Naive thymus-derived CD8-positive, alpha-beta T cell (primary cell): ENCODE measurements at places on chromosomes 5 and 9. TPM values are rescaled to one million over a fixed set of nuclear protein-coding genes. Genes with fewer than 3 reads are reported as not detected.

DNA sequence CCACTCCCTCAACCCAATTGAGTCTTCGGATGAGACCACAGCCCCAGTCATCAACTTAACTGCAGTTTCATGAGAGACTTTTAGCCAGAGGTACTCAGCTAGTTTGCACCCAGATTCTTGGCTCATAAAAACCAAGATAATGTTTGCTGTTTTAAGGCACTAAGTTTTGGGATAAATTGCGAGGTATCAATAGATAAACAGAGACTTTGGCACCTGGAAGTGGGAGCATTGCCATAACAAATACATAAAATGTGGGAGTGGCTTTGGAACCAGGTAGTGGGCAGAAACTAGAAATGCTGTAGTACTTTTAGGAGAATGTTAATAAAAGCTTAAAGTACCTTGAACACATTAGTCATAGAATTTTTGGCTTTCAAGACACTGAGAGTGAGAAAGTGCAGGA is 439.8 kb downstream of the SH3GL2 start:
- H3K36me3 ChIP-seq = no peaks in the 10 kb centered on the region
- H3K4me3 ChIP-seq = no peak overlapping the region
- H3K27ac ChIP-seq = no peak overlapping the region

DNA sequence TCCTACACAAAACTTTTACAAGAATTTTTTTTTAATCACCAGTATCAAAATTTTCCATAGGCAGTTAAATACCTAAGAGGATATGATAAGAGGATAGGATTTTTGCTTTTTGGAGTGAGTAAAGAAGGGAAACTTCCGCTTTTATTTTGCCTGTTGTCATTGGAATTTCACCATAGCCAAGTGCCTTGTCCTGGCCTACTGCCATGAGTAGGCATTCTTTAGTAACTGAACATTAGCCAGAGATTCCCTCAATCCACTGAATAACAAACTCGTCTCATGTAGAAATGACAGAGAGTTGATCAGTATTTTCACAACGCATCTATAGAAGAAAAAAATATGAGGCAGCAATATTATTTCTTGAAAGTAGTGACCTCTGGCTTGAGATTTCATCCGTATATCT is 289.6 kb upstream of the ADAMTSL1 start:
- no peak overlapping the region for H3K4me3 ChIP-seq
- peaks cover 11% of the 10 kb centered on the region for H3K27me3 ChIP-seq
- DNase-seq = no peak
- no peaks in the 10 kb centered on the region for H3K36me3 ChIP-seq
- no peaks in the 10 kb centered on the region for H3K4me1 ChIP-seq

GRCh38 chr5:177195307-177195952 is 61.9 kb downstream of the NSD1 start:
- H3K27ac ChIP-seq = peak overlapping the region; percentile 63
- peaks cover 3% of the 10 kb centered on the region for H3K36me3 ChIP-seq
- DNase-seq = no peak
- H3K4me1 ChIP-seq = peaks cover 13% of the 10 kb centered on the region

DNA sequence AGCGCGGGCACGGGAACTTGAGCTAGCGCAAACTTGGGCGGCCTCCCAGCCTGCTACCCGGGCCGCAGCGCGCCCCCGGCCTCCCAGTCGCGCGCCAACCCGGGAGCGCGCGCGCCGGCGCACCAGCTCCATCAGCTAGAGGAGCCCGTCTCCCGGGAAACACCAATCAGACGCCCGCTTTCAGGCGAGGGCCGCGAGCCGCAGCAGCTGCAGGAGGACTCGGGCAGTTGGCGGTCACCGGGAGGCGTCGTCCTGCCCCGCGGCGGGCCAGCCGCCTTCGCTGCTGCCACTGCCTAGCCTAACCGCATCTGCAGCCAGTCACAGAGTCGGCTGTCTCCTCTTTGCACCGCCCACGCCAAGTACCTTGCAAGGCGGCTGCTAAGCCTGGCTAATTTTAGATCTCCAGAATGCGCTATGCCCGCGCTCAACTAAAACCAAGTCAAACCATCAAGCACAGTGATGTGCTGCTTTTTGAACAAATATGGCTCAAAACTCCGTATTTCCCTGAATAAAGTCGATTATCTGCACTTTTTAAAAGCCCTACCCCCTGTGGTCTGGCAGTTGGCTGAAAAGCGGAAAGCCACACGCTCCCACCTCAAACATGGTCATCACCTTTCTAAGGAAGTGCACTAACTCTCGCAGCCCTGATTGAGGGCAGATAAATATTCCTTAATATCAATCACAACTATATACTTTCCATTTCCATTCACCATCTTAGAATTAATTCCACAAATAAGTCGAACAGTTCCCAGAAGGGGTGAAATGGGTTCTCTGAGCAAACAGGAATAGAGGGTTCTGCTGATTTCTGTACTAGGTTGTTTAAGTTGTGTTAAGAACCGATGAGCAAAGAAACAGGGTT is 221.8 kb downstream of the MEF2C start:
- H3K27ac ChIP-seq = no peak overlapping the region
- peak overlapping the region; percentile 82 for H3K4me3 ChIP-seq
- no peak for DNase-seq
- peaks cover 16% of the 10 kb centered on the region for H3K4me1 ChIP-seq
- H3K27me3 ChIP-seq = peaks cover 56% of the 10 kb centered on the region

- no peak for DNase-seq
- H3K27ac ChIP-seq = no peak overlapping the region
- H3K4me1 ChIP-seq = no peaks in the 10 kb centered on the region
Observed at GRCh38 chr5:124980163-124980941, 233.9 kb upstream of the ZNF608 start.

- H3K36me3 ChIP-seq = no peaks in the 10 kb centered on the region
- no peaks in the 10 kb centered on the region for H3K4me1 ChIP-seq
Observed at GRCh38 chr5:111781200-111781599, 24.2 kb upstream of the NREP start.

DNA sequence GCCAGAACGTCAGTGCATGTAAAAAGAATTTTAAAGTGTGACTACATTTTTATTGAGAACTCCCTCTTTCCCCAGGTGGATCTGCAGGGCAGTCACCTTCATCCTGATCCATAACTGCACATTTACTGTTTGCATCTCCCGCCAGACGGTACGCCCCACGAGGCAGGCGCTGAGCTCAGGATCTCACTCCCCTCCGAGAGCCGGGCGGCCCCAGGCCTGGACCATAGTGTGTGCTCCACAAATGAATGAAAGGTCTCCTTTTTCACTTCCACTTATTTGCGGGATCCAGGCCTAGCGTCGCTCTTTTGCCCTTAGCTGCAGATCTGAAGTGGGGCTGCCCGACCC is 378 bp downstream of the DROSHA start:
- H3K27me3 ChIP-seq = no peaks in the 10 kb centered on the region
- peak; percentile 7 for DNase-seq
- peak overlapping the region; percentile 100 for H3K4me3 ChIP-seq
- H3K36me3 ChIP-seq = peaks cover 20% of the 10 kb centered on the region
- peak overlapping the region; percentile 93 for H3K27ac ChIP-seq

GRCh38 chr5:180212363-180213255 is 3.6 kb upstream of the RASGEF1C start:
- H3K27me3 ChIP-seq = peaks cover 50% of the 10 kb centered on the region
- no peaks in the 10 kb centered on the region for H3K36me3 ChIP-seq
- peak overlapping the region; percentile 4 for H3K27ac ChIP-seq
- no peak for DNase-seq
- H3K4me3 ChIP-seq = no peak overlapping the region

DNA sequence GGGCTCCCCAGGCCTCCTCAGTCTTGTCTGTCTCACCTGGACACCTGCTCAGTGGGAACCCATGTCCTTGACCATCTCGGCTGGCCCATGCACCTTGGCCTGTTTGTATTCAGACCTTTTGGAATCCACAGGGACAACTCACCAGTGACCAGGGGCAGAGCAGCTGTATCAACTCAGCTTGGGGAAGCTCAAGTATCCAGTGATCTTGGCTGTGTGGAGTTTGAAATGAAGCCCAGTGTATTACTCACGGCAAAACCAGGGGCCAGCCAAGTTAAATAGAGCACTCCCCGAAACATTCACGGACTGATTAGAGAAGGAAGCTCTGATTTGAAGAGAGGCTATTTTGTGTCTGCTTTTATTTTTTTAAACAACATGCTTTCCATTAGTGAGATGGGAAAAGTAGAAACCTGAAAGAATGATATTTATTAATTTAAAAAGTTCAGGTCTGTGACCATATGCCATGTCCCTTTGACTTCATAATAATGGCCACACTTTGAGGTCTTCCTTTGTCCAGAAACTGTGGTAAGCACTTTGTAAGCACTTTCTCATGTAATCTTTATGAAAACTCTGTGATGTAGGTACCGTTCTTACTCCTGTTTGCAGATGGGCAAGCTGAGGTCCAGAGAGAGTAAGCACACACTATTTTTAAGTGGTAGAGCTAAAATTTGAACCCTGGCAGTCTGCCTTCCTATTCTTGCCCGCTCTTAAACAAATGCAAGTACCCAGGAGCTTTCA is 656.5 kb downstream of the BNC2 start:
- H3K4me3 ChIP-seq = no peak overlapping the region
- H3K36me3 ChIP-seq = no peaks in the 10 kb centered on the region
- peaks cover 5% of the 10 kb centered on the region for H3K27me3 ChIP-seq
- no peak overlapping the region for H3K27ac ChIP-seq

- peak overlapping the region; percentile 70 for H3K27ac ChIP-seq
- H3K36me3 ChIP-seq = peaks cover 11% of the 10 kb centered on the region
- no peaks in the 10 kb centered on the region for H3K27me3 ChIP-seq
Observed at GRCh38 chr9:36164989-36165388, 4.2 kb upstream of the CCIN start.

GRCh38 chr5:160375166-160375565 is 4.7 kb upstream of the C1QTNF2 start:
- H3K4me3 ChIP-seq = no peak overlapping the region
- peaks cover 10% of the 10 kb centered on the region for H3K4me1 ChIP-seq
- H3K27ac ChIP-seq = no peak overlapping the region

GRCh38 chr5:162573758-162574157 is 506.2 kb downstream of the GABRG2 start:
- no peaks in the 10 kb centered on the region for H3K36me3 ChIP-seq
- no peaks in the 10 kb centered on the region for H3K4me1 ChIP-seq
- DNase-seq = no peak
- H3K27ac ChIP-seq = no peak overlapping the region
- H3K27me3 ChIP-seq = no peaks in the 10 kb centered on the region
- no peak overlapping the region for H3K4me3 ChIP-seq

DNA sequence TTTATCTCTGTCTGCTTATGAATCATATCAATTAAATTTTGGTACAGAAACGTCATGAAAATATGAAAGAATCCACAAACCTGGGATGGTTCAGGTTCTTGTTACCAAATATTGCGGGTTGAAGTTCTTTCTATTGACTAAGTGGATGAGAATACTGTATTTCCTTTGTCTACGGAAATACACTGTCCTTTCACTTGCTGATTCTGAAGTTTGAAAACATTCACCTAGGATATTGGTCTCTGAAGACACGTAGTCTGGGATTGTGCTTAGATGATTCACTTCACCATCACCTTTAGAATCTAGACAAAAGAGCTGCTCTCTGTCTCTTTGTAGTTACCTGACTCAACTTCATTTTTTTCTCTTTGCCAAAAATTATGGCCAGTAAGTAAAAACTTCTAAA is 222.4 kb downstream of the FBN2 start:
- DNase-seq = no peak
- no peaks in the 10 kb centered on the region for H3K4me1 ChIP-seq
- no peak overlapping the region for H3K4me3 ChIP-seq

DNA sequence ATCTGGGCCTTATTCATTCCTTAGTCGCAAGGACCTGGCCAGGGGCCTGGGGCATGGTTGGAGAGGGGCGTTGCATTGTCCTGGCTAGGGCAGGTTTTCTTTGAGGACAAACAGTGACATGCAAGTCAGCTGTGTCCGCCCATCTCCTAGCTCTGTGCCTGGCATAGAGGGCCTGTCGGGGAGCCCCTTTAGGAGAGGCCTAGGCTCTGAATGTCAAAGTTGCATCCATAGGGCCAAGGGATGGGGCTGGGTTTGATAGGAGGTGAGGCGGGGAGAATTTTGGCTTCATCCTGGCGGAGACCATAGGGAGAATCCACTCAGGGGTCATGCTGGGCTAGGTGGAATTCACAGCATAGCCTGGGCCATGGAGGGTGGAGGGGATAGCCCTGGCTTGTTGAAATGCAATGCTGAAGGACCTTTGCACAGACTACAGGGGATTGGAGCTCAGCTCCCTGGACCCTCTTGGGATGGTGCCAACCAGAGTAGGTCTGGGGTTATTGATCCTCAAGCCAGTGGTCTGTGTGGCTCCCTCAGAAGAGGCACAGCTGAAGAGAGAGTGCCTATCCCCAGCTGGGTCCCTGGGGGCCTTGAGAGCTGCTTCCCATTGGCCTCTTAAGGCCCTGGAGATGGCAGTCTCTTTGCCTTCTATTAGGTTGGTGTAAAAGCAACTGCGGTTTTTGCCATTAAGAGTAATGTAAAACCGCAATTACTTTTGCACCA is 104.0 kb downstream of the RGS3 start:
- no peaks in the 10 kb centered on the region for H3K27me3 ChIP-seq
- no peaks in the 10 kb centered on the region for H3K36me3 ChIP-seq
- DNase-seq = no peak

DNA sequence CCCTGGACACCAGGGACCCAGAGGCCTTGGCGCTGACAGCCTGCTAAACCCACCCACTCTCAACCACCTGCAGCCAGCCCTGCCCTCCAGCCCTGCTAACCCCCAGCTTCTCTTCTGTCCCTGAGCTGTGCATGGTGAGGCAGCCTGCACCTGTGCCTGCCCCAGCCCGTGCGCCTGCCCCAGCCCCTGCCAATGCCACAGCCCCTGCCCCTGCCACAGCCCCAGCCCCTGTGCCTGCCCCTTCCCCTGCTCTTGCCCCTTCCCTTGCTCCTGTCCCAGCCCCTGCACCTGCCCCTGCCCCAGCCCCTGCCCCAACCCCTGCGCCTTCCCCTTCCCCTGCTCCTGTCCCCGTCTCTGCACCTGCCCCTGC is 43.3 kb upstream of the IRX4 start:
- H3K4me3 ChIP-seq = no peak overlapping the region
- no peak overlapping the region for H3K27ac ChIP-seq
- H3K4me1 ChIP-seq = no peaks in the 10 kb centered on the region

- peaks cover 14% of the 10 kb centered on the region for H3K36me3 ChIP-seq
- DNase-seq = no peak
- H3K27me3 ChIP-seq = no peaks in the 10 kb centered on the region
- peaks cover 8% of the 10 kb centered on the region for H3K4me1 ChIP-seq
- H3K4me3 ChIP-seq = no peak overlapping the region
- no peak overlapping the region for H3K27ac ChIP-seq
Observed at GRCh38 chr9:33304362-33304761, 14.0 kb downstream of the NFX1 start.

GRCh38 chr5:65086234-65086890 is 317.6 kb downstream of the CWC27 start:
- no peaks in the 10 kb centered on the region for H3K36me3 ChIP-seq
- H3K27ac ChIP-seq = no peak overlapping the region
- no peak for DNase-seq
- no peak overlapping the region for H3K4me3 ChIP-seq
- H3K4me1 ChIP-seq = peaks cover 2% of the 10 kb centered on the region

GRCh38 chr9:110131499-110131898 is 76.5 kb downstream of the C9orf152 start:
- no peaks in the 10 kb centered on the region for H3K36me3 ChIP-seq
- DNase-seq = no peak
- H3K4me3 ChIP-seq = no peak overlapping the region

Gene NTRK2
- total RNA-seq = not detected

Gene KCNN2
- total RNA-seq = not detected

Gene C9orf50
- total RNA-seq = not detected

Gene SLC6A19
- total RNA-seq = not detected

Gene PCDHB5
- total RNA-seq = not detected

Gene PCDHB8
- total RNA-seq = not detected

Gene DCAF12
- total RNA-seq = 21.5 TPM

Gene RUSC2
- 1.5 TPM for total RNA-seq

Gene SHOC1
- not detected for total RNA-seq

Gene CDH9
- not detected for total RNA-seq
